ENCODE measurements at places on chromosomes 13 and 19.

DNA sequence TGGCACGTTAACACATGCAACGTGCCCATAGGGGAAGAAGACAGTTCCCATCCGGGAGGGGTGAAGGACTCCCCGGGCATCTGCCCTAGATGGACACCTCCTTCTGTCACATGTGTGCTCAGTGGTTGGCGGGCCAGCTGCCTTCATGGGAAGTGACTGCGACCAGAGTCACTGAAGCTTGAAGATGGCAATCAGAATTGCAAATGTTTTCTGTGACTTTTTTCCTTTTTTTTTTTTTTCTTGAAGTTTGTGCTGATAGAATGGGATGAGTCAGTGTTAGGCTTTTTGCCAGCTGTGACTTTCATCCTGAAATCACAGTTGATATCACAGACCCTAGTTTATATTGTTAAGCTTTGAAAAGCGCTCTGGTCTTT lies 109.2 kb upstream of the MCF2L start:
- DNase-seq = no peak

DNA sequence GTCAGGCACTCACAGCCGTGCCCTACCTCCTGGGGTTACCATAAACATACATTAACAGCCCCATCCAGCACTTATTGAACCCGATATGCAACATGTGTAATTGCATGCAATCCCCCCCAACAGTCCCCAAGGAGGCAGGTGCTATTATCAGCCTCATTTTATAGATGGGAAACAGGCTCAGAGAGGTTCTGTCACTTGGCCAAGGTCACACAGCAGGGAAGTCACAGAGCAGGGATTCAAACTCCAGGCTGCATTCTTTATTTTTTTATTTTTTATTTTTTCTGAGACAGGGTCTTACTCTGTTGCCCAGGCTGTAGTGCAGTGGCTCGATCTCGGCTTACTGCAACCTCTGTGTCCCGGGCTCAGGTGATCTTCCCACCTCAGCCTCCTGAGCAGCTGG lies 38.4 kb upstream of the TNFAIP8L1 start:
- no peak for DNase-seq

DNA sequence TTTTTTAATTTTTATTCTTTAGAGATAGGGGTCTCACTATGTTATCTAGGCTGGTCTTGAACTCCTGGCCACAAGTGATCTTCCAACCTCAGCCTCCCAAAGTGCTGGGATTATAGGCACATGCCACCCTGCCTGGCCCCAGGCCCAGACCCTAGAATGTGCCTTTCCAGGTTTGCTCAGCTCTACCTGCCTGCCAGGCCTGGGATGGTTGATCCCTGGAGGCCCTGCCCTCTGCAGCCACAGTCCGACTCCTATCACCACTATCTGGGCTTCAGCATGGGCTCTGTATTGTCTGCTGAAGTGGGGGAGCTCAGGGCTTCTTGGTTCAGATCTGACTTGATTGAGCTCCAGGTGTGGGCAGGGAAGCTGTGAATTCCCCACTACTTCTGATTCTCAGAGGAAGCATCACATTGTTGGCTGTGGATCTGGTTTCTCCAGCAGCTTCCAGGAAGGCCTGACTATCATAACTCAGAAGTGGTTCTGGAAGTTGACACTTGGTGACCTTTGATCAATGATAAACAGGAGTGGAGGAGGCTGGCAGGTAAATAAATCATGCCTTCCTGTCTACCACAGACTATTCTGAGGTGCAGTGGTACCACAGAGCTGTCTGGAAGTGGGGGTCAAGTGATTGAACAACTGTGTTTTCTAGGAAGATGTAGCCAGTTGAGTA lies 71.9 kb downstream of the OLFM4 start:
- DNase-seq = no peak

DNA sequence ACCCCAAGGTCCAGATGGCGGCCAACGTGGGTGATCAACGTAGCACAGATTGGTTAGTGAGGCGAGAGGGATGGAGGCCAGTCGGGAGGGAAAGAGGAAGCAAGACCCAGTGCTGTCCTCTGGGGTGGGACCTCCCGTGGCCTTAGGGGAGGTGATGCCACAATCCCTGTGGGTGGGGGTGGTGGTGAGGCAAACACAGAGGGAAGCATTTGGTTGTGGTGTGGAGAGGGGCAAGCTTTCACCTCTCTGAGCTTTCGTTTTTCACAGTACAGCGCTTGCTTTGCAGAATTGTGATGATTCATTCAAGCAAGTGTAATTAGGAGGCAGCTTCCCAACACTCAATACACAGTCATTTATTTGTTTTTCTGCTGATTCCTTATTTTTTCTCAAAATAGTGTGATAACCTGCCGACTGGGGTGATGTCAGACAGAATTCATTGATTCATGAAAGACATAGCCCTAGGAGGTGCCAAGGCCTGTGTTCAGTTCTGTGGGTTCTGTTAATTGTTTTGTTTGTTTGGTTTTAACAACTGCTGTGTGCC lies 2.4 kb downstream of the LENG8 start:
- no peak for DNase-seq

DNA sequence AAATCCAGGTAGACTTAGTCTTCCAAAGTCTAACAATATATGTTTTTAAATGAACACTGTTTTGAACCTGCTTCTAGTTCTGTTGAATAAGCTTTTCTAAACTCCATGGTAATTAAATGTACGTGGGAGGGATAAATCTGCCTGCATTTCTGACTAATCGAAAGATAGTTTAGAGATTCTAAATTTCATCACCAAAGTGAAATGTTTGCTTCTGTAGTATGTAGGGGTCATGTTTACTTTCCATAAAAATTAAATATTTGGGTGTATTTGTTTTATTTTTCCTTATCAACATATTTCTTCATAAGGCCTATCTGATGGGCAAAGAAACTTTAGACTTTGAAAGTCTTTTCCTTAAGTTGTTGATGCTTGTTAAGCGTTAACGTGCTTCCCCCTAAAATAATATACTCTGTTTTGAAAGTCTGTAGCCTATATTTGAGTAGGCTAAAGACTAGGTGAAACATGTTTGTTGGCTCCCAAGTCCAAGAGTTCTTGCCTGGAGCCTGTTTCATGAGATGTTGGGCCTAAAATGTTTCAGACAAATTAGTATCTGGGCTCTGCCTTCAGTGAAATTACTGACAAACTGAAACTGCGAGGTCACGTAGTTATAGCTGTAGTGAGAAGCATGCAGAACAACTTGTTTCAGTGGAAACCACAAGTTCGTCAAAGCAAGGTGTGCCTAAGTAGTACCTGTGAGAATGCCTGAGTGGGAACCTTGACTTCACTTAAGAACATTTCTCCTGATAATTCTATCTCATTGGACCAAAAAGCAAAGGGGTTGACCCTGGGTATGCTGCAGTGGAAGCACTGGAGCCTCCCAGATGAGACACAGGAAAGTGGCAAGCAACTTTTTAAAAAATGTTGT lies 126.2 kb downstream of the LMO7 start:
- DNase-seq = no peak

DNA sequence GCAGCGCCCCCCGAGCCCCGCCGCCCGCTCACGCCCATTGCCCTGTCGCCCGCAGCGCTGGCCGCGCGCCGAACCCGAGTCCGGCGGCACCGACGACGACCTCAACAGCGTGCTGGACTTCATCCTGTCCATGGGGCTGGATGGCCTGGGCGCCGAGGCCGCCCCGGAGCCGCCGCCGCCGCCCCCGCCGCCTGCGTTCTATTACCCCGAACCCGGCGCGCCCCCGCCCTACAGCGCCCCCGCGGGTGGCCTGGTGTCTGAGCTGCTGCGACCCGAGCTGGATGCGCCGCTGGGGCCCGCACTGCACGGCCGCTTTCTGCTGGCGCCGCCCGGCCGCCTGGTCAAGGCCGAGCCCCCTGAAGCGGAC lies 518 bp downstream of the KLF2 start:
- no peak for DNase-seq

GRCh38 chr13:42684226-42684625 lies 97.2 kb upstream of the FAM216B start:
- no peak for DNase-seq

- DNase-seq = no peak
Measured at GRCh38 chr19:42352301-42353259, 27.1 kb downstream of the MEGF8 start.

DNA sequence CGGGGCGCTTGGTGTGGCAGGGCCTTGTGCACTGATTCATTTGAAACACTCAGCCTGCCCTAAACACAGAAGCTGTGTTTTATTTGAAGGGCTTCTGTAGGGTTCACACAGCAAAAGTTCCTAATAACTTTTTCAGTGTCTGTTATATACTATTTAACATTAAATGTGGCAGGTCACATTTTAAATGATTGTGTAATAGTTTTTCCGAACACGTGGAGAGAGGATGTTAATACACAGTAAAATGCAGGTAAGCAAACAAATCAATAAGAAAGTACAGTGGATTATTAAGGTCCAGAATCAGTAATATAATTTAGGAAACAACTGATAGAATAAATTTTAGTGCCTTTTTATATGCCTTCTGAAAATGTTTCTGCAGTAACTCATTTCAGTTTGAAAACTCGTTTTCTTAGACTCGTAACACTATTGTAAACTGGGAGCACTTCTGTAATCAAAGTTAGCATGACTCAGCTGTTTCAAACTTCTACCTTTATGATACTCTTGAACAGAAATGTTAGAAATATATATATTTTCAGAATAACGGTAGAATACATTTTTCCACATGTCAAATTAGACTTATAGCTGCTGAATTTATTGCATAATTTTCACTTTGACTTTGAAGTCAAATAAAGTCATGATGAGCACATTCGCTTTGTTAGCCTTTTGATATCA lies 70.1 kb downstream of the GGACT start:
- no peak for DNase-seq

- no peak for DNase-seq
Measured at GRCh38 chr19:11169896-11170678, 14.5 kb upstream of the SPC24 start.

DNA sequence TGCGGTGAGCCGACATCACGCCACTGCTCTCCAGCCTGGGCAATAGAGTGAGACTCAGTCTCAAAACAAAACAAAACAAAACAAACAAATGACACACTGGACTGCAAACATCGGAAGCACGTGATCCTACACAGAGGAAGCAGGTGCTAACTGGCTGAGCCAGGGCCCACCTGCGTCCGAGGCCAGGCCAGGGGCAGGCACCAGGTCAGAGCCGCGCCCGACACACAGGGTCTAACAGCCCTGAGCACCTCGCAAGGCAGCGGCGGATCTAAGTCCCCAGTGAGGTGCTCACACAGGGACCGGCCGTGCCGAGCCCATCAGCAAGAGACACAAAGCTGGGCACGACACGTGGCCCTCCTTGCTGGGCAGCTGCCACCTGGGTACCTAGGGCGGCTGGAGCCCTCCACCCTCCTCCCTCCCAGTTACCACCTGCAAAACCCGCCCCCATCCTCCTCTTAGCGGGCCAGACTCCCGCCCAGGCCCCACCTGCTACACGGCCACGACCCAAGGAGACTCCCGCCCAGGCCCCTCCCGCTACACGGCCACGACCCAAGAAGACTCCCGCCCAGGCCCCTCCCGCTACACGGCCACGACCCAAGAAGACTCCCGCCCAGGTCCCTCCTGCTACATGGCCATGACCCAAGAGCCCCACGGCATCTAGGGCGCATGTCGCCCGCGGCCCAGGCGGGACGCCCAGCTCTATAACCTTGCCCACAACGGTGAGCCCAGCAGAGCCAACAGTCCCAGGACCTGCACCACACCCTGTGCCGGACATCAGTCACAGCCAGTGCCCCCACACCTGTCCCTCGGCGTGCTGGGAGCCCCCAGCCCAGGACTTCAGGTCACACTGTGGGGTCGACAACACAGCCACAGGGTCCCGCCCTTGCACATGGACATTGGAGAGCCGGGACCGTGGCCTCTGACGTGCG lies 15.6 kb downstream of the AP3D1 start:
- DNase-seq = no peak

GRCh38 chr19:11558881-11559828 lies at the start of gene ELOF1:
Gene ELOF1, minus strand, starts transcription at chr19:11559230. Its CDS starts 4,883 bp downstream, at chr19:11554347.
- DNase-seq = peak; percentile 91

DNA sequence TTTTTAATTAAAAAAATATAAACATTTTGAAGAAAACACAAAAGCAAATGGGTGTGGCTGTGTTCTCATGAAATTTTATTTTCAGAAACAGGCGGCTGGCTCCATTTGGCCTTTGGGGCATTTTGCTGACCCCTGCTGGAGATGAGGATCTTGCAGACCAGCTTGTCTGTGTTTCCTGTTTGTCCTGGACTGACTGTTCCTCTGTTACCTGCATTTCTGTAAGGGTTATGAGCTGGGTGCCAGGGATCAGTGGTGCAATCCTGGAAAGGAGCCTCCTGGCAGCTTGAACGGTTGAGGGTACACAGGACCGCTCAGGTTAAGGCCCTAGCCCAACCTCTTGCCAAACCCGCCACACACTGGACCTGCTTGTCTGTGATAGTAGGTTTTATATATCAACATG lies 49.9 kb downstream of the ZNF787 start:
- no peak for DNase-seq

- no peak for DNase-seq
Measured at GRCh38 chr19:19062454-19063182, 1.2 kb upstream of the SLC25A42 start.

GRCh38 chr19:10981252-10981895 lies 20.5 kb downstream of the SMARCA4 start:
- DNase-seq = no peak

DNA sequence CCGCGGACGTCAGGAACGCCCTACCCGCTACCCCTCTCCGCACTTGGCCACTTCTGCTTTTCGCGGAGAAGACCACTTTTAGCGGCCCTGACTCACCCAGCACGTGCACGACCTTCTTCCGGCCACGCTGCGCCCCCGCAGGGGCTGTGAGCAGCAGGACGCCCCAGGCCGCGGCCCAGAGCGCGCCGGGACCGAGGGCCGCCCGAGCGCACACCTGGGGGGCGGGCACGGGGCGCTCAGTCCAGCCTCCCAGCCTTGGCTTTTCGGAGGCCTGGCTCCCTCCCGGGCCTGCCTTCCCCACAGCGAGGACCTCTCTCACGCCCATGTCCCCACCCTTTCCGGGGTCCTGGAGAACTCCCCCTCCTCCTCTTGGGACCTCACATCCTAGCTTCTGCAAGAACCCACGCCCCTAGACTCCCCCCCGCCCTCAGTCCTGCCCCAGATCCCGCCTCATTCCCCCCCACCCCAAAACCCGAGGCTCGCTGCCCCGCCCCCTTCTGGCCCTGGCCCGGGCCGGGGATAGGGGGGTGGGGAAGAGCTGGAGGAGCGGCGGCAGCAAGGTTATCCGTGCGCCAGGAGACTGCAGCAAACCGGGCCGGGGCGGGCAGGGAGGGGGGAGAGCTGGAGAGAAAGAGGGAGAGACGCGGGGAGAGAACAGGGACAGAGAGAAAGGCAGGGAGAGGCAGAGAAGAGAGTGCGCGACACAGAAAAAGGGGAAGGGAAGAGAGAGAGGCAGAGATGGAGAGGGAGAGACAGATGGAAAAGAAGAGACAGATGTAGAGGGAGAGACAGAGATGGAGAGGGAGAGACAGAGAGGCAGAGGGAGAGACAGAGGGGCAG lies 11.5 kb downstream of the TM6SF2 start:
- DNase-seq = no peak

GRCh38 chr19:16645140-16645539 lies 14.8 kb downstream of the SMIM7 start:
- no peak for DNase-seq

- no peak for DNase-seq
Measured at GRCh38 chr19:48283908-48284307, 14.0 kb downstream of the ZNF114 start.

DNA sequence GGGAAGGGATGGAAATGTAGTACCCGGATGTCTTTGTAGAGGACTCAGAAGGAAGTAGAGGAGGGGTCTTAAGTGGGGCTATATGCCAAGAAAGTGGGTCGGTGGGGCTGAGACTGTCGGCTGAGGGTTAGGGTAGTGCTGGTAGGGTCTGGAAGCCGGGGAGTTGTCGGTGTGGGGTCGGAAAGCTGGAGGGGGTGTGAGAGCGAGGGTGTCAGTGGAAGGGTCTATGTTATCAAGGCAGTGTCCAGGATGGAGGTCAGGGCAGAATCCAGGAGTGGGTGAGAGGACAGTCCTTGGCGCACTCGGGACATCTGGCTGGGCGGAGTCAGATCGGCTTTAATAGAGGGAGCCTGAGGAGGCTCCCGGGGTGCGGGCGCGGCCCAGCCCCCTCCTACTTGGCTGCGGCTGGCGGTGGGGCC lies 1.7 kb downstream of the HSPB6 start:
- DNase-seq = no peak
